Occipital lobe (tissue), 3 donors: ENCODE measurements at places on chromosomes 6 and 20.

GRCh38 chr6:150249261-150249660 lies 106.4 kb downstream of the PPP1R14C start:
- DNase-seq, result no peak

DNA sequence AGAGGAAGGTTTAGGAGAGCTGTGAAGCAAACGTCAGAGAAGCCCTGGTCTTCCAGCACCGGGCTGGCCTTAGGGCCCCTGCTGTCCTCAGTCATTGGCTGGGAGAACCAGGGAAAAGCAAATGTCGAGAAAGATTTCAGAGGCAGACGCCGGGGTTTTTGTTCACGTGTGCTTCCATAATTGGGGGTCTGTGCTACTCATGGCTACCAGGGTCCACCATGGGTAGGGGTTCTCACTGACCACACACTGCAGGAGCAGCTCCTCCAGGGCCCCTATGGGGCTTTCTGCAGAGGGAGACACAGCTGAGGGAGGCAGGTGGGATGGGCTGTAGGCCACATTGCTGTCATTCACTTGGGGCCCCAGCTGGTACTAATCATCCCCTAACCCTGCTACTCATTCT lies 291.8 kb upstream of the FOXQ1 start:
- DNase-seq, result no peak

DNA sequence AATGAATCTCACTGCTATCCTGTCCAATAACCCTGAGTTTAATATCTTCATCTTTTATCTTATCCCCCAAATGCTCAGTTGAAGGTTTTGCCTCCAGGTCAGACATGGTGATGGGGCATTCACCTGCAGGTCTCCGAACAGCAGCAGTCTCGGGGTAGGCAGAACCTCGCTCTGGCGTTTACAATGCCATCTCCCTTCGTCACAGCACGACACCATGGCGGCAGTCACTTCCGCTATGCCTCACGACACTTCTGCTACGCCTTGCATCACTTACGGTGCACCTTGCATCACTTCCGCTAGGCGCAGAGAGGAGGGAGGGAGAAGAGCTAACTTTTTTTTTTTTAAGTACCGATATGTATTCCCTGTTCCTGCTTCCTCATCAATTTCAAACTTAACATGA lies 194.9 kb downstream of the BCAS1 start:
- no peak for DNase-seq

DNA sequence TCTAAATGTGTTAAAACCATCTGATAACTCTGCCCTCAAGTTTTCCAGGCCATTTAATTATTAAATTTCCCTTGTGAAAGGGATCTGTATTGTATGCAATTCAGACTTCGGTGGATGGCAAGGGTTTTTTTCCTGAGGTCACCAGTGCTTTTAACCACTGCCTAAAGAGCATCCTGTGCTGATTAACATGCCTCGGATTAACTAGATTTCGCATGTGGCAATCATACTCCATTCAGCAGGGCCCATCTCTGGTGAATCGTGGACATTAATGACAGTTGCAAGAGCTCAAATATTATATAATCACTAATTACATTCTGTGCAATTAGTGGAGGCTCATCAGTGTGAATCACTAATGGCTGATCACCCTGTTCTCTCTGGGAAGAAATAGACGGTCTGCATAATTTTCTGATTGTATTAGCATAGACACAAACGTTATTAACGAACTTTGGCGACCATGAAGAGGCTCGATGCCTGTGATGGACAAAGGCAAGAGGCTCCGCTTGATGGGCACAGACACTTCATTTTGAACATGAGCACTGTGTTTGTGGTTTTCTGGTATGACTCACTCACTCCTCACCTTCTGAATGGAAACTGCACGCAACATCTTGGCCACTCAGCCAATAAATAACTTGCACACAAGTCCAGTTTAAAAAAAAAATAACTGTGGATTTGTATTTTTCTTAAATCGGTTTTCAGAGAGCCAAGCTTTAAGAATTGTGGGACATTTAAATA lies 31.4 kb downstream of the LINC00237 start:
- DNase-seq, result no peak

DNA sequence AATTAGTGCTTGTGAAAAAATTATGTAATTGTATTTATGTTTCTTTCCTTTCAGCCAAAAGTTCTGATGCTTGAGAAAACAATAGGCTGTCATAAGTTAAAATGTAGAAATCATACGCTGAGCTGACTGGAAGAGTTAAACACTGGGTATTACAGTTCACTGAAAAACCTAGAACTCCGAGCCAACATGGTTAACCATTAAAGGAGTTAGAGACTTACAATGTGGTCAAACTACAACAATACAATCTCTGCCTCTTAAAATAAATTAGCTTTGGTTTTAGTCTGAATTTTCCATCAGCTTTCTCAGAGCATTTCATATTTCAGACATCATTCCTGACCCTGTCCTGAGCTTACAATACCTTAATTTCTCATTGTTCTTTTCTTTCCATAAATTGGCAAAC lies 91.0 kb downstream of the COL12A1 start:
- DNase-seq, result no peak

- no peak for DNase-seq
These were observed 58.1 kb downstream of the INSM1 start for GRCh38 chr20:20425823-20426654.

DNA sequence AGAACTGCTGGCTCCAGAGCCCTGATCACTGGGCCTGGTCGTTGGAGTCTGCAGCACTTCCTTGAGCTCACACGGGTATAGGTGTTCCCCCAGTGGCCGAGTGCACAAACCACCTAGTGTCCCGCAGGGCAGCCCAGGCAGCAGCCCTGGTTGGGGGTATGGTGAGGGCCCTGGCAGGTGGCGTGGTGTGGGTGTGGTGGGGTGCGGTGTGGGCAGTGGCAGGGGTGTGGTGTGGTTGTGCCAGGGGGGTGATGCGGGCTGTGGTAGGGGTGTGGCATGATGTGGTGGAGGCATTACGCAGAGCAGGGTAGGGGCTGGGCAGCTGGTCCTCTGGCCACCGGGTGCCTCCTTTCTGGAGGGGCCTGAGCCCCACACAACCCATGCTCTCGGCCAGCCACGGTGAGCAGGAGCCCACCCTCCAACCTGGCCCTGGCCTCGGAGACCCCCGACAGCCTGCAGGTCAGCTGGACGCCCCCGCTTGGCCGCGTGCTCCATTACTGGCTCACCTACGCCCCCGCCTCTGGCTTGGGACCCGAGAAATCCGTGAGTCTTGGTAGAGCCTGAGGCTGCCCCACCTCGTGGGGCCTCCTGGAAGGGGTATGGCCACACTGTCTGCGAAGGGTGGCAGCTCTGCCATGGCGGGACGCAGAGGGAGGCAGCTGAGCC lies 20.5 kb downstream of the COL20A1 start:
- no peak for DNase-seq

DNA sequence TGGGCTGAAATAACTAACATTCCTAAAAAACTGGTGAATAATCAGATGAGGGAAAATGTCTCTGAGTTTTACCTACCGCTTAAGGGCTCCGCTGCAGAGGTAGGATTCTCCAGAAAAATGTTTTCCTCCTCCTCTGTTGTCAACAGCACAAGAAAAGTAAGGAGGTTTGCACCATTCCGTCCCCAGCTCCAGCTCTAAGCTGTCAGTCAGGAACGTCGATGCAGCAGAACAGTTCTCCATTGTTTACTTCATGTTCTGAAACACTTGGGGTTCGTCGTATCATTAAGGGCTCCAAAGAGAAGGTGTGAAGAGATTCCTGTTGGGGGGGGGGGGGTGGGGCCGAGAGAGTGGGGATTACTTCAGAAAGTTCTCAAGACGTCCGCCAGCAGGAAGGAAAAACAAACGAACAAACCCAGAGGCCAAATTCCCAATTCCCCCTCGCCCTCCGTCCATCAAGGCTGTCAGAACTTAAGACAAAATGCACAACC lies 734 bp downstream of the MMS22L start:
- DNase-seq, result no peak

DNA sequence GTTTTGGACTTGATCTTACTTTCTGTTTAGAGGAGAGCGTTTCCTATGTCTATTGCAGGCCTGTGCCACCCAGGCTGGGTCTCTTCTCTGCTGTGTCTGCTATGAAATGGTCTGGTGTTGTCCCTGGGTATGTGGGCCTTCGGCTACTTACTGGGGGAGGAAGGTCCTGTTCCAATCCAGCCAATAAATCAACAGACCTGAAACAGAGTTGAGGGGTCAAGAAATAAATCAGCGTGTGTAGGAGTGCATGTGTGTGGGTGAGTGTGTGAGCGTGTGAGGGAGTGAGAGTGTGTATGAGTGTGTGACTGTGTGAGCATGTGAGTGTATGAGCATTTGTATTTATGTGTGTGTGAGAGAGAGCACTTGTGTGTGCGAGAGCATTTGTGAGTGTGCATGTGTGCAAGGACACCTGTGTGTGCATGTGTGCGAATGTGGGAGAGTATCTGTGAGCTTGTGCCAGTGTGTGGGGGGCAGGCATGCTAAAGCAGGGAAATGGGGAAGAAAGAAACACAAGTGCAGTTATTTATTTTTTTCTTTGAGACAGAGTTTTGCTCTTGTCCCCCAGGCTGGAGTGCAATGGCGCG lies 86.3 kb upstream of the PMEPA1 start:
- DNase-seq, result no peak
